NCI-H774 (cell line): ENCODE measurements at places on chromosomes 3 and 15.

DNA sequence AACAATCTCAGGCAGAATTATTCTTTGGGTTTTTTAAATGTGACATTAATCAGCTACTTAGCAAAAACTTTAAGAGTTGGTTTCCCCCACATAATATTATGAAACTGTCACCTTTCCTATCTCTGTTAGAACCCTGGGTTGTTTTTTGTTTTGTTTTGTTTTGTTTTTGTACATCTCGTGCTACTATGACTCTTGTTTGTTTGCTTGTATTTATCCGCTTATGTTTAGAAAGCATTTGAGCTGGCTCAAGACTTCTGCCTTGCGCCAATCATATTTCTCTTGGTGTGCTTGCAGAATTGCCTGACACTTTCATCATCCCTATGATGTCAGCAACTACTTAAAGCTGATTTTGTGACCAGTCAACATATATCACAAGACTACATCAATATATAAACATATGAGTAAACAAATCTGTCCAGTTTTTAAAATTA is 116.9 kb downstream of the DCLK3 start:
- no peak for DNase-seq

- no peak for DNase-seq
These were observed 80.6 kb upstream of the CTNNB1 start for GRCh38 chr3:41118461-41119390.

DNA sequence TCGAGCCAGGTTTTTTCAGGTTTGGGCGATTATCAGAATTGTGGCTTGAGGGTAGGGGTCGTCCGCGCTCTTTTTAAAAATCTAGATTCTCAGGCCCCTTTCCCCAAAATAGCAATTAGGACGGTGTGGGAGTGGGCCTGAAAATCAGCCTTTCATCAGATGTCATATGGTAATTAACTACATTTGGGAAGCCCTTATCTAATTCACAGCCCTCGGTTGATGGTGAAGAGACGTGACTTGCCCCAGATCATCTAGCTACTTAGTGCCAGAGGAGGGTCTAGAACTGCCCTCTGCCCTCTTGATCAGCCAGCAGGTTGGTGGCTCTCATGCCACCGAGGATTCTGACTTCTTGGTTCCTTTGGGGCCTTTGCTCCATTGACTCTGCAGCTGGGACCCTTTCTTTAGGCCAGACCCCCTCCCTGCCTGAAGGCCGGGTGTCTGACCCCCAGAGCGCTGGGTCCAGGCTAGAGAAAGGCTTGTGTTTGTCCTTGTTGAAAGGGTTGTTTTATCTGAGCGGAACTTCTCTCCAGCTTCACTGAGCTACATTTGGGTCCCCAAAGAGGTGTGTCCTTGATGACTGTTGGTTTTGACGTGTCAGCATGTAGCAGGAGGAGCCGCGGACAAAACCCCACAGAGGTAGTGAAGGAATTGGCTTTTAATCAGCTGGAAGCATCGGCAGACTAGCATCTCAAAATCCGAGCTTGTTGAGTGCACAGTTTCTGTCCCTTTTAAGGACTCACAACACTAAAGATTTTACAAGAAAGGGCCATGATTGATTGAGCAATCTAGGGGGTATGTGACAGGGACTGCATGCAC is 857 bp downstream of the AEN start:
- DNase-seq: no peak

DNA sequence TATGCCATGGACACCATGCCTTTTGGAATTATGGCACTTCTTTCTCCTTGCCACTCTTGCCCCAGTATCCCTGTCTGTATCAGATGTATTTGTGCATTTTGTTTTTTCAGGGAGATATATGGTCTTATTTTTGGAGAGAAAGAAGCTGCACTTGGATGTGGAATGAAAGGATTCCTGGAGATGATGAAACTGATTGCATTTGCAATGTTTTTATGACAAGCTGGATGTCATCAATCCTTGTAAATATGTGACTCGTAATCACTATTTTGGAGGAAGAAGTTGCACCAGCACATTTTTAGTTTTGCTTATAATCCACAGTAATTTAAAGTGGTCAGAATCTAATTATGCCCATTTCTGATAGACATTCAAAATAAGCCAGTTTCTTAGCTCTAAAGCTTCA is 165.0 kb downstream of the NR1D2 start:
- DNase-seq: no peak

DNA sequence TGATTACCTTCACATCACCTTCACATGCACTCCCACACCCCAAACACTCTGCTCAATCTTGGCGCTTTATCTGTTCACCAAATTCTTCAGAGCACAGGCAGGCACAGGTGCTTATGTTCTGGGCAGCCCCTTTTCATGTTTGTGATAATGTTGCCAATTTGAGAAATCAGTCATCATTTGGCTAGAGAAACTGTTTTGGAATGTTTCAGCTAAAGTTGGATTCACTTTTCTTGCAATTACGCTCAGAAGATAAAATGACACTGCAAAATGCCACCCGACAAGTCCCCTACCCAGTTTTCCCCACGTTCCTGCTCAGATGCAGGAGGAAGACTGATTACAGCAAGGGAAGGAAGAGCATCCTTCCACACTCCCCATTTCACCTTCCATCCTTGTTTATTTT is 192.9 kb upstream of the LRRN1 start:
- no peak for DNase-seq

DNA sequence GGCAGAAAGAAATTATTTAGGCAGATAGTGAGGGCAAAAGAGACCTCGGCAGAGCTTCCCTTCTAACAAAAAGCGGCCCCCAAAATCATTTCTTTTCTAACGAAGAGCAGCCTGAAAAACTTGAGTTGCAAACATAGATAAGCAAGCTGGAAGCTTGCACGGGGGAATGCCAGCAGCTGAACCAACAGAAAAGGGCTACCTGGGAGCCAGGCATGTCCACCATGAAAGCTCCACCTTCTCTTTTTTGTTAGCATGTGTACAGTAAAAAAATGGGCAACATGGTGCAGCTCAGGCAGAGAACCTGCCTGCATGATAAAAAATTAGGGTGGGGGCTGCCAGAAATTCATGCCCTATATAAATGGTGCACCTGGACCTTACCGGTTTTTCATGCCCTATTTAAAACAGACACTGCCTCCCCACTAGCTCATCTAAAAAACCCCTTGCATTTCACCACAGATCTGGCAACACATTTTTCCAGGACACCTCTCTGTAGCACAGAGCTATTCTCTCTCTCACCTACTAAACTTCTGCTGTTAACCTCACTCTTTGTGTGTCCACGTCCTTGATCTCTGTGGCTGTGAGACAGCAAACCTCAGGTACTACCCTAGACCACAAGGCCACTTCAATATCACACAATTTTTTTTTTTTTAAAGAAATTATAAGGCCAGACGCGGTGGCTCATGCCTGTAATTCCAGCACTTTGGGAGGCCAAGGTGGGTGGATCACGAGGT is 18.7 kb downstream of the SLC33A1 start:
- no peak for DNase-seq
